ENCODE measurements at places on chromosomes 4 and X.
A peak's percentile ranks its signal among the peaks of the same experiment; 100 is the strongest.

- DNase-seq: peak; percentile 17
These were observed 130.1 kb downstream of the CEP135 start for GRCh38 chr4:56078866-56079265.

- no peak for DNase-seq
These were observed 8.8 kb upstream of the ENAM start for GRCh38 chr4:70619778-70620177.

- DNase-seq: no peak
These were observed 114.3 kb upstream of the EMCN start for GRCh38 chr4:100632163-100632562.

- no peak for DNase-seq
These were observed 131.2 kb upstream of the GPC4 start for GRCh38 chrX:133546441-133546840.

DNA sequence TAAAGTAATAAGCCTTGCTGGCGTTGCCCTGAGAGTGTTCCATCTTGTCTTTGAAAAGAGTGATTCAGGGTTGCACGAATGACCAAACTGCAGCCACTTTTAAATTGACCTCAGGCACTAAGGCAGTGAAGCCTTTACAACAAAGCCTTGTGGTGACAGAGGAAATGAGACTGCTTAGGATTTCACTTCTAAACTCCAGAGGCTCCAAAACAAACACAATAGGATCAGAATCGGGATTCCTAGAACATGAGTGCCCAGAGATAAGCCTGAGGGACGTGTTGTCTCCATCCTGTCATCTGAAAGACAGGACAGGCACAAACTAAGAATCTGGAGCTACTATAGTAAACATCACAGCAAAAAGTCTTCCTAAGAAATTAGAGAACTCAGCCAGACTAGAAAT is 405.2 kb downstream of the PPARGC1A start:
- no peak for DNase-seq

DNA sequence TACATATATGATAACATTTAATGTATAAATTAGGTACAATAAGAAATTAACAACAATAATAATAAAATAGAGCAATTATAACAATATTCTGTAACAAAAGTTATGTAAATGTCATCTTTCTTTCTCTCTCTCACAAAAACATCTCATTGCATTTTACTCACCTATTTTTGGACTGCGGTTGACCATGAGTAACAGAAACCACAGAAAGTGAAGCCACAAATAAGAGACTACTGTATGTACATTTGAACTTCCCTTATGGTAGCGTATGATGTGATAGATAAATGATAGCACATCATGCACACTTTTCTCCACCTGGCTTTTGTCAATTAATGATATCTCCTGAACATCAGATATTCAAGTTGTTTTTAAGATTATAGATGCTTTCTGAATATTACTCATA is 80.5 kb downstream of the HNRNPD start:
- DNase-seq: no peak

DNA sequence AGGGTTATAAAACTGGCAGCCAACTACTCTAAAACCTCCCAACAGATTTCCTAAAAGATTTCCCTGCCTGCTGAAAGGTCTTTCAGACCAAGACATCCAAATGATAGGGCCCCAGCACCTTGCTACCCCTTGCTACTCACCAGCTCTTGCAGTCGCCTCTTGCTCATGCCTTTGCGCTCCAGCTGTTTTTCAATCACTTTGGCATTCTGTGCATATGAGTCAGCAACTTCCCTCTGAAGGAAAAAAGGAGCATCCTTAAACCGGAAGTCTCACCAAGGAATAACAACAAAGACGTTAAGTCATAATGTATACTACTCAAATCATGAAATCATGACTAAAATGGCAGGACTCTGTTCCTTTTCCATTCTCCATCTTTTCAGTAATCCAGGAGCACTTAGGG is 24.0 kb downstream of the STEEP1 start:
- no peak for DNase-seq

- DNase-seq: no peak
These were observed 426 bp downstream of the PORCN start for GRCh38 chrX:48509245-48509590.

DNA sequence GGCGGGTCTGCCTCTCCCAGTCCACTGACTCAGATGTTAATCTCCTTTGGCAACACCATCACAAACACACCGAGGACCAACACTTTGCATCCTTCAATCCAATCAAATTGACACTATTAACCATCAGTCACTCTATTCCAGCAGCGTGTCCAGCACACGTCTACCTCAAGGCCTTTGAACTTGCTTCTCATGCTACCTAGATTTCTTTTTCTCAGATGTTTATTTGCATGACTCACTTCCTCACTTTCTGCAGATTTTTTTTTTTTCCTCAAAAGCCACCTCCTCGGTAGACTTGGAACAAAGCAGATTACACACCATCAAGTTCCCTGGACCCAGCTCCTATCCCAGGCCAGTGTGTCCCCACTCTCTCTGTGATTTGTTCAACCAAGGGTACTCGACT is 49.5 kb downstream of the SUPT20HL2 start:
- DNase-seq: no peak

- DNase-seq: peak; percentile 17
These were observed 28.2 kb downstream of the NSD2 start for GRCh38 chr4:1899149-1900086.

DNA sequence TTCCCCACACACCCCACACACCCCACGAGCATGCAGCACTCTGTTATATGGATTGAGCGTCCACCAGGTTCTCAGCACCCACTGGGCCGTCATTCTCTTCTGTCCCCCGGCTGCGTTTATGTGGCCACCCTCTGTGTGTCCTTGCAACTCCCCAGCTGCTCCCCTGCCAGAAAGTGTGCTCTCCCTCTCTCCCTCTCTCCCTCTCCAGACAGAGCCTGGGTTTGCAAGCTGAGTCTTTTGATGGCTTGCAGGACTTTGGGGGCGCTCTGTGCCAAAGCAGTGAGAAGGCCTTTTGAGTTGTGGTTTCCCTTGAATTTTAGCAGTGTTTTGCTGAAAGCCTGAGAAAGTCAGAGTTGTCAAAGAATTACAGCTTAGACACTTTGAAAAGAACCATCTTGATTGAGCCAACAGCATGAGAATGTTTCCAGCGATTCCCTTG is 173.5 kb downstream of the DCLK2 start:
- peak; percentile 4 for DNase-seq

GRCh38 chr4:90841676-90842075 is 714.5 kb downstream of the CCSER1 start:
- no peak for DNase-seq

DNA sequence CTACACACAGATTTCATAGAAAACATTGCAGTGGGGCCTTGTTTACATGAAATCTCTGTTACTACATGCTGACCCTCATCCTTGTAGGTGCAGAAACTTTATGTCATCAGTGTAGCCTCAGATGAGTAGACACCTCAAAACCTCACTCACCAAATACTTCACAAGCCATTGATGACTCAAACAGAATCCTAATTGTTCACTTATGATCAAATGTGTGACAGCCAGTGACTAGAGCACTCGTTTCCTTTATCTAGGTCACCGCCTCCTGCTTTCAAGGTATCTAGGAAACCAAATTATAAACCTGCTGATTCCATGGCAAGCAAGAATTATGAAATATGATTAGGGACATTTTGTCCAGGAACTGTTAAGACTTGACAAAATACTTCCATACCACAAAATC is 255.8 kb upstream of the GPRIN3 start:
- no peak for DNase-seq

DNA sequence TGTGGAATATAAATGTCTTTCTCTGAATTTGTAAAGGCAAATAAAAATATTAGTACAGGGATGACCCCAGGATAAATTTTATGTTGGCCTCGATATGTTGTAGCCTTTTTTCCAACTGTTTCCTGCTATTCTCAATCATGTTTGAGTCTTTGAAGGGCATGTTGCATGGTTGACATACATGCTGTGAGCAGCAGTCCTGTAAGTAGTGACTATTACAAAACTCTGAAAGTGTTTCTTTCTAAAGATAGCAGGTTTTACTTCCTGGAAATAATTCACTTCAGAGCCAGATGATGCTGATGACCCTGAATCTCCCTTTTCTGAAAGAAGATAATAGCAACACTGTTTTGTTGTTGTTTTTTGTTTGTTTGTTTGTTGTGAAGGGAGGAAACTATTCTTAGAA is 393.0 kb upstream of the GNPDA2 start:
- DNase-seq: no peak

DNA sequence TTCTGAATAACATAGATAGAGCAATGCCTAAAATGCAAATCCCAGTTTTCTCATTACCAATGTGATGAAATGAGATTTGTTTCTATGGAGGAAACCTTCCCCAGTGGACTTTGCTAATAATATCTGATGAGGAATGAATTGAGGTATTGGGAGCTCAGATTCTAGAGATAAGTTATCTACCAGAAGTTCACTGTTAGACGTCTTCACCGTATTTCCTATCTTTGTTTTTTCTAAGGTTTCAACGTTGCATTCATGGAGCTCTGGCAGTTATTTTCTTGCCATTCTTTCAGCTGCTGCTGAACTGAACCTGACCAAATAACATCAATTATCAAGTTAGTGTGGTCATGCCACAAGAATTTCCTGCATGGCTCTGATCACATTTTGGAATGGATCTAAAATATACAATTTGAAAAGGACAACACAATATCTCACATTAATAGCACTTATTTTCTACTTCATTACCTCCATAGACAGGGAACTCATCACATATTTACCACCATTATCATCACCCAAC is 511.8 kb upstream of the LCORL start:
- no peak for DNase-seq

GRCh38 chr4:53461244-53461643 is 83.8 kb downstream of the FIP1L1 start:
- no peak for DNase-seq

DNA sequence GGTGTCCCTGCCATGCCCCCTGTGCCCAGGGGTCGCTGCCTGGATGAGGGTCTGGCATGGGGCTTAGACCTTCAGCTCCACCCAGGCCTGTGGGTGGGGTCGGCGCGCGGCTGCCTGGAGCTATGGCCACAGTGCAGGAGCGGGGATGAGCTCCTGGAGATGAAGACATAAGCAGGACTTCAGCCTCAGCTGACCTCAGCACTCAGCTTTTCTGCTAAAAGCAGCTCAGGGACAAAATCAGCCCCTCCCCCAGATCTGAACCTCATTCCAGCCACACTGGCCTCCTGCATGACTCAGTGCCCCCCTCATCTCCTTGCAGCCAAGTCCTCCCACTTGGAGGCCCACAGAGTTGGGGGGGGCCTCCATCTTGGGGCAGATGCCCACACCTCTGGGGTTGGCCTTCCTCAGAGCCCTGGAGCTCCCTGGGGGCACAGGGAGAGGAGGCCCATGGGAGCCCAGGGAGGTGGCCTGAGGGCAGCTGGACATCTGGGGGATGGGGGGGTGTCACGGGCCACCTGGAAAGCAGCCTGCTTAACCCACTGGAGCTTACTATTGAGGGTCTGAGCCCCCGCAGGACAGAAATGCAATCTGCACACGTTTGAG is 19.4 kb upstream of the CPLX1 start:
- DNase-seq: no peak

DNA sequence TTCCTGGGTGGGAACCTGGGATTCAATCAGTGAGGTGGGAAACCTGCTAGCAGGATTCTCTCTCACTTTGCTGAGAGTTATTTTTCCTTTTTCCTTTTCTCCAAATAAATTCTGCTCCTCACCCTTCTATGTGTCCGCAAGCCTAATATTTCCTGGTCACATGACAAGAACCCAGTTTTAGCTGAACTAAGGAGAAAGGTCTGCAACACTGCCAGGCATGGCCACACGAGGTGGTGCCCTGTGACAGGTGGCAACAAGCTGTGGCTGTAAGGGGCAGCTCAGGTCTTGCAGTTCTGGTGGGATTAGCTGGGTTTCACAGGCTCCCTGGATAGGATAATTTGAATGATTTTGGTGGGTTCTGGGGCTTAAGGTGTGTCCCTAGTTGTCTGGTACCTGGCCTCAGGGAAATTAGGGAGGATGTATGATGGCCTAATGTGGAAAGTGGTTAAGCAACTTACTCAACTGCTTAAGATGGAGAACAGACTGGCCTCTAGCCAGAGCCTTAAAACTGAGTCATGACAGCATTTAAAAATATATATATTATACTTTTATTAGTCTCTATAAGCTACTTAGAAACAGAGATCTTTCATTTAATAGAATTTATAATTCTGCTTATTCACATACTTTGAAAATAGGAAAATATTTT is 215.0 kb downstream of the IL15 start:
- DNase-seq: no peak

Data from C1 segment of cervical spinal cord (tissue), 14 donors.